ENCODE measurements at places on chromosomes 11 and 22.

- DNase-seq: no peak
Measured at GRCh38 chr11:125286486-125286885, 121.9 kb downstream of the PKNOX2 start.

GRCh38 chr22:37282385-37282677 lies at the start of gene CYTH4:
Gene CYTH4, plus strand, starts transcription at chr22:37282508. Its CDS starts 62 bp downstream, at chr22:37282570.
- no peak for DNase-seq

- DNase-seq: no peak
Measured at GRCh38 chr22:36201630-36202319, at the start of gene APOL4. Gene APOL4, minus strand, starts transcription at chr22:36201809. Its CDS starts 75 bp downstream, at chr22:36201734.

DNA sequence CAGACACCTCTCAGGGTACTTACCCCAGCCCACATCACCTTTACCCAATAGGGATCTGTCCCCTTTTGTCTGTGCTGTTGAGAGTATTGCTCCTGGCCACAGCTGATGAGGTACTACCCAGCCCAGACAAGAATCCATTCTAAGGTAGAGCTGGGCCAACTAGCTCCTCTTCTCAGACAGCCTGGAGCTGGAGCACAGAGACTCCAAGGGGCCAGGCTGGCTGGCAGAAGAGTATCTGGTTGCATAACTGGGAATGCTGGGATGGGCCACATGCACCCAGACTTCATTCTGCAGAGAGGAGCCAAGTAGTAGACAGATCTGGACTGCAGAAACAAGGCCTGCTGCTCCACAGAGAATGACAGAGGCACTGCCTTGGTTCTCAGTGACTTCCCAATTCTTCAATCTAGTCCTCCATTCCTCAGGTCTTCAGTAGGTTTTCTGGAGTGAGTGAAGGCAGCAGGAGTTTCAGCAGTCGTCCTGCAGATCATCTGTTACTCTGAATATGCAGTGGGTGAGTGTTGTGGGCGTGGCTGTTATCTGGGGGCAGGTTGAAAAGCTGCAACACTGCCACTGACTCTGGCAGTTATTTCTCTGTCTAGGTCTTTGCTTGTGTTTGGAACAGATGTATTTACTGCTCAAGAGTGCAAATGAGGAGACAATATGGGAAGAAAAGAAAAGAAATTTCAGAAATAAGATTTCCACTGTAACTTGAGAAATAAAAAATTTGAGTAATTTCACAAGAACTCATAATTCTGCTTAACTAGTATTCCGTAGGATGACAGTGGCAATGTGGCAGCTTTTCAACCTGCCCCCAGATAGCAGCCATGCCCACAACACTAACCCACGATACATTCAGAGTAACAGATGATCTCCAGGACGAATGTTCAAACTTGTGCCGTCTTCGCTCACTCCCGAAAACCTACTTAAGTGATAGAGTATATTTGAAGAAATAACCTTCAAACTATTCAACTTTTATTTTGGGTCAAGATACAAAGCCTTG lies 34.9 kb downstream of the MAPK1 start:
- no peak for DNase-seq

DNA sequence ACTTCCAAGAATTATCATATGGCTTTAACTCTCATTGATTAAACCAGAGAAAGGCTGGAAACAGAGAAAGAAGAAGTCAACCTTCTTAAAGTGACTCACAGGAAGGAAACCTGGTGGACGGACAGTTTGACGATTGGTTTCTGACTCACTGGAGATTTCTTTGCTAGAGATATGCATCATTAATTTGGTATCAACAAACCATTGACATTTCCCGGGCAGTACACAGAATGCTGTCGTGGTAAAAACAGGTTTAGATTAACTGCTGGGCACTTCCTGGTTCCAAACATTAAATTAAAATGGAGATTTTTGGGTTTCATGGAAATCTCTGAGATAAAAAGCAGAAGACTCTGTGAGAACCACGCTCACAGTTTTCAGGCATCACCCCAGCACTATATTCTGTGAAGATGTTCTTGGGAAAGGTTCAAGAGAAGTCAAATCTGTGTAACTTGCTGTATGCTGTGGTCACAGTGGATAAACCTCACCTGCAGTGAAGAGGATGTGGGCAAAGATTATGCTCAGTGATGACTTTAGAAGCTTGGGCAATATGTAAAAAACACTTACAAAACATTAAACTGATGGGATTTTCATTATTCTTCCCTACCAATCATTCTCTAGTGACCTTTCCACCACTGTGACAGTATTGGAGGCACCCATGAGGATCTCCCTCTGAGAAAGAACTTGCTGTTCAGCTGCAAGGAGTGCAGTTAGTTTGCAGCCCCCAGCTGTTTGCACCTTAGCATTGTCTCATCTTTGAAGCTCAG lies 61.1 kb upstream of the CD44 start:
- DNase-seq: no peak
